BJ (cell line): ENCODE measurements at places on chromosomes 11 and 22. TPM values are rescaled to one million over a fixed set of nuclear protein-coding genes. Genes with fewer than 3 reads are reported as not detected.
A peak's percentile ranks its signal among the peaks of the same experiment; 100 is the strongest.

- no peak for DNase-seq
Observed at GRCh38 chr11:118091690-118092089, 4.9 kb upstream of the SMIM35 start.

DNA sequence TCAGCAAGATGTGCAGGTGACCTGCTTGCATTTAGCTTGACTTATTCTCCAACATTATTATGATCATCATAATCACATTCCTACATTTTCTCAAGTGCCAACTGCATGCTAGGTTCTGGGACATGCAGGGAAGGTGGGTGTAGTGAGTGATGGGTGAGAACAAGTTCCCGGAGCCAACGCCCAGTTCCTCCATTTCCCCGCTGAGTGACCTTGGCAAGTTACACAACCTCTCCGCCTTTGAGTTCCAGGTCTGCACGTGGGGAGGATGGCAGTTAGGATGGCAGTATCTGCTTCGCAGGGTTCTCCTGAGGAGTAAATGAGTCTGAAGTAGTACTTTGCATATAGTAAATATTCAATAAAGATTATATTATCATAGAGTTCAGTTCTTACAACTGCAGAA is 140.3 kb downstream of the GRIK4 start:
- DNase-seq: no peak

DNA sequence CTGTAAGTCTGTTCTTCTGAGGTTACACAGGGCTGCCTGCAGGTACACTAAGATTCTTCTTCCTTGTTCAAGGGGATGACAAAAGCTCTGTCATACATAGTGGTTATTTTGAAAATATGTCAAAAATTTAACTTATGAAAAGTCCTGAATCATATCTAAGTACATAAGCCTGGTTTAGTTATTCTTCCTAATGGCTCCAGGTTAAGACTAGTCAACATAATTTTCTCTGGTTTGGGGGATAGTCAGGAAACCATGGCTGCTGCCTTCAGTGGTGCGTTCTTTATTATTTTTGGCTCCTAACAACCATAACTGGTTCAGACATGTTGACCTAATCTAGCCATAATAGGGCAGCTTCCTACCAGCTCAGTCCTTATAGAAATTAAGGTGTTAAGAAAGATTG is 257.4 kb upstream of the DDI1 start:
- no peak for DNase-seq

Gene FXYD2
- not detected in 2 replicates for polyA plus RNA-seq

GRCh38 chr22:29703569-29704195 is 16.1 kb upstream of the CABP7 start:
- no peak for DNase-seq

DNA sequence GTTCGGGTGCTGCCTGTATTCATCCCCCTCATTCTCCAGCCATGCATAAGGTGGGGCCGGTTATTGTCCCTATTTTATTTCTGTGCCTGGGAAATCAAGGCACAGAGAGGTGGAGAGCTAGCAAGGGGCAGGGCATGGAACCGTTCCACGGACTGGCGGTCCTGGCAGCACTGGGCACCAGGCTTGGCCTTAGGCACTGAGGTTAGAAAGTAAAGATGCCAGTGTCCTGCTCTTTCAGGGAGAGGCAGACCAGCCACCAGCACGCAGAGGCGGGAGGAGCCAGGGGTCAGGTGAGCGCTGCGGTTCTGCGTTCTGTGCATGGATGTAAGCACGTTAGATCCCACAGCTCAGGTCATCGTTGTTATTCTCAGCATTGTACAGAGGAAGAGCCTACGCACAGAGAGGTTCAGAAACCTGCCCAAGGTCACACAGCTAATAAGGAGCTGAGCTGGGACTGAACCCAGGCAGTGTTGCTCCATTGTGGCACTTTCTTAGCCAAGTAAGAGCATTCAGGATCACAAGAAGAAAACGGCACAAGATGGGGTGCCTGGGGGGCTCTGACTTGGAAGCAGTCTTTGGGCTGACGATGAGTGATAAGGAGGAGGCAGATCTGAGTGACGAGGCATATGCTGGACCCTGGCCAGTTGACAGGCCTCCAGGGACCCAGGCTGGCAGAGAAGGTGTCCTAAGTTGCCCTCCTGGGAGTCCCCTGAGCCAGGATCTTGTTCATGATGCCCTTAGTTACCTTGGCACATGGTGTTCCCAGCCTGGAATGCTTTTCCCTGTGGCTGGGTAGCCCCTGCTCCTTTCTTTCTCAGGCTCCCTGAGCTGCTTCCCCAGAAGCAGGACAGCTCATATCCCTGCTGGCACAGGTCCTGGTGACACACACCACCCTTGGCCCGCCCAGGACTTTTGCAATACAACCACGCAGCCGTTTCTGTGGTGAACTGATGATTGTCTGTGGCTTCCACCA is 41.1 kb downstream of the OSBPL5 start:
- peak; percentile 79 for DNase-seq

GRCh38 chr22:40183029-40183581 is 5.4 kb downstream of the TNRC6B start:
- DNase-seq: peak; percentile 84

DNA sequence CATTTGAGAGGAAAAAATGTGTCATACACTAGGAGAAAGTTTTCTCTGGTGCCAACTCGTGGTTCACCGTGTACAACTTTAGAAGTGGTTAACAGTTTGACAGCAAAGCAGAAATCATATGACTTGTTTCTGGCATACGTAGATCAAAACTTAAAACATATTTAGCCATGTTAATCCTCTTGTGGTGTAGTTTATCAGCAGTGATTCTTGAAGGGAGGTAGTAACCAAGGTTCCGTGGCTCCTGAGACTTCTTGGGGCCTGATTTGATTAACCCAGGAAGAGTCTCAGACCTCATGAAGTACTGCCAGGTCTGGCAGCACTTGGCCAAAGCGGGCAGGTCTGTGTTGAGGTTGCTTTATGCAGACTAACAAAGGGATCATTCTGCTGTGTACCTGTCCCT is 40.5 kb downstream of the SREBF2 start:
- no peak for DNase-seq

GRCh38 chr11:107830915-107831540 is 27.6 kb downstream of the SLC35F2 start:
- DNase-seq: no peak

- DNase-seq: peak; percentile 9
Observed at GRCh38 chr11:60625262-60625661, 74.2 kb upstream of the MS4A8 start.

GRCh38 chr22:47928631-47929030 is 1166.2 kb downstream of the TBC1D22A start:
- DNase-seq: no peak

Gene ST14
- polyA plus RNA-seq: not detected in 2 replicates

Gene MS4A3
- polyA plus RNA-seq: not detected in 2 replicates

Gene GUCY1A2
- 0.53 and 1.2 TPM in 2 replicates for polyA plus RNA-seq

GRCh38 chr22:45648301-45649117 is 23.1 kb upstream of the ATXN10 start:
- no peak for DNase-seq

Gene SLC1A2
- polyA plus RNA-seq: 0.60 and 0.83 TPM in 2 replicates

Gene ACTN3
- polyA plus RNA-seq: not detected in 2 replicates

DNA sequence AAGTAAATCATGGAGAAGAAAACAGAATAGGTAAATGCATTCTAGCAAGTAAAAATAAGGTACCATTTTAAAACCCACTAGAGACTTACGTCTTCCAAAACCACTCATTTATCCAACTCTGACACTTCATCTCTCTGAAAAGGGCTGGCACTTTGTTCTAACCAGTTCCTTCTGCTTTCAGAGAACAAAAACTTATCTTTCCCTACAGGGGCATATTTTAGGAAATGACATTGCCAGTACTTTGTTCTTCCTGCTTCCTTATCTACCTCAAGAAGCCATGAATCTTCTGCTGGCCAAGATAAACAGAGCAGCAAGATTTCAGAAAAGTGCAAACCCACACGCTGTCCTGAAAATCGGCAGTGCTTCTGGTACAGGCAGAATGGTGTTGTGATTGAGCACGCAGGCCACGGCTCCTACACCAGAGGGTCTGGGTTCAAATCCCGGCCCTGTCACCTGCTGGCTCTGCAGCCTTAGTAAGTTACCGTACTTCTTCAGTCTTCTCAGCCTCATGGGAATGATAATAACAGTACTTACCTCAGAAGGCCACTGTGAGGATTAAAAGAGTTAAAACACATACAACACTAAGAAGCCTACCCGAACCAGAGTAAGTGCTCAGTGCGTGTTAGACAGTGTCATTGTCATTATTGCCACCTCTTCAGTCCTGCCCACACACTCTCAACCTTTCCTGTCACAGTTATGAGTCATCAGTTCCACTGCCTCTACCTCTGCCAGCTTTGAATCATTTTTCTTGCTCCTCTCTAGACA is 11.0 kb downstream of the MPZL3 start:
- no peak for DNase-seq

Gene NDUFS8
- 75.1 and 101 TPM in 2 replicates for polyA plus RNA-seq

- no peak for DNase-seq
Observed at GRCh38 chr22:36029406-36029755, 757 bp upstream of the RBFOX2 start.

GRCh38 chr11:1496091-1496760 is 9.6 kb upstream of the MOB2 start:
- no peak for DNase-seq
